GM12864 (cell line): ENCODE measurements at places on chromosomes 6 and 20.

DNA sequence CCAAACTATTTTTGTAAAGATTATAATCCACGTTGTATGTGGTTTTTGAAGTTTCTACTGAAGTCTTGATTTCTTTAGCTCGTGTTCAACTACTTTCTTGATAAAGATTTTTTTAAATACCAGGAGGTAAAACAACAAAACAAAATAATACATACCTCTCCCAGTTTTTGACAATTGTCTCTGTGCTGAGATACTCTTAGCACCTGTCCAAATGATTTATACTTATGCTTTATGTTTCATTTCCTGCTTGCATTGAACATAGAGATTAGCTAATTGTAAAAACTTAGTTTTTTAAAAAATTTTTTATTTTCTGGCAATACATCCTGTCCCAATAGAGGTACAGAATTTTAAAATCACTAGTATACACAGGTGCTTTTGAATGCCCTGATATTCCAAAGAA, 506.9 kb upstream of the ADGRB3 start:
- no peak for DNase-seq

DNA sequence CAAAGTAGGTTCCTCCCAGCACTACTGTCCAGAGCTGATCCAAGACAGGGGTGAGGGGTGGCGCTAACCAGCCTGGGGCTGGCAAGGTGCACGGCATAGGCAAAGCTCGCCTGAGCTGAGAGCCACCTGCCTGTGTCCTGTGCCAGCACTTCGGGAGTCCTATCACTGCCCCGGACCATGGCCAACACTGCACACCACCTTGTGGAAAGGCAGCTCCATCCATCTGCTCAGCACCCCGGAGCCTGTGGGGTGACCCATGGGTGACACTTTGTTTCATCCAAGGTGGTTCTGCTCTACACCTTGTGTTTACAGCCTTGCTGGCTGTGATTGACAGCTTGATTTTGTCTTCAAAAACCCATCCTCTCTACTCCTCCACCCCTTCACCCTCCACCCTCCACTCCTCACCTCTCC, 32.9 kb upstream of the GATA5 start:
- no peak for DNase-seq

GRCh38 chr6:41088451-41088850, 15.7 kb downstream of the NFYA start:
- DNase-seq, result no peak

GRCh38 chr6:30754631-30755030, 10.3 kb upstream of the IER3 start:
- DNase-seq, result no peak

GRCh38 chr6:44068607-44069296, 58.5 kb downstream of the MRPL14 start:
- DNase-seq, result no peak

DNA sequence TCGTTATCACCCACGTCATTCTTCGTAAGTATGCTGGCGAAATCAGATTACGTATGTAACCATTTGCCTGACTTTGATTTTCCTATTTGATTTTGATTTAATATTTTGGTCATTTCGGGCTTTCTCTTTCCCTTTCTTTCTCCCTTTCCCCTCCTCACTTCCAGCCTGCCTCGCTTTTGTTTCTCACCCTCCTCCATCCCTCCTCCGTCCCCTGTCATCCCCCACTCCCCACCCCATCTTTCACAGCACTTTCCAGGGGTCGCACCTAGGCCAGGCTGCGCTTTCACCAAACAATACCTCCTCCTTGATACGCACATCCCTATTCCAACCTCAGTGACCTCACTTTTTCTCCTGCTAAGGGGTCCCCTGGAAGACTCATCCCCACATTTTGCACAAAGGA, 194.6 kb upstream of the SNX9 start:
- no peak for DNase-seq

GRCh38 chr6:20696676-20697075, 162.4 kb downstream of the CDKAL1 start:
- DNase-seq, result no peak
